Stimulated activated CD8-positive, alpha-beta memory T cell treated with anti-CD3 and anti-CD28 coated beads, Interleukin-4, amount 100 ng/mL, for 48 hours (primary cell): ENCODE measurements at places on chromosomes 6 and 20.

- DNase-seq: peak; percentile 42
Measured at GRCh38 chr6:166989427-166990032, 9.7 kb upstream of the CEP43 start.

- no peak for DNase-seq
Measured at GRCh38 chr6:146598772-146599405, at the start of gene ADGB. Gene ADGB (plus strand): TSS chr6:146598972. CDS start chr6:146599041, 69 bp downstream.

DNA sequence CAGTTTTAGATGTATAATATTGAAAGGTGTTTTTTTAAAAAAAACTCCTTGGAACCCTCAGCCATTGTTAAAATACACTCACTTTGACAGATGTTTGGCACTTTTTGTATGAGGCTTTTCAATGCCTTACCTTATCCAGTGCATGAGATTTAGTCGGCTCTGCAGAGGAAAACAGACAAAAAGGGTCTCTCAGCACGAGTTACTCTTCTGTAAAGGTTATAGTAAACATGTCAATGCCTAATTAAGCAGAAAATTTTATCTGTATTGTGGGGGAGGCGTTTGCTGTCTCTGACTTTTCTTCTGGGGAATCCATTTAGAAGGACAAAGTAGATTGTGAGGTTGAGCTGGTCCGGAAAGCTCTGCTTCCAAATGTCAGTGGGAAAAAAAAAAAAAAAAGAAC lies 278.3 kb downstream of the TSHZ2 start:
- DNase-seq: no peak

DNA sequence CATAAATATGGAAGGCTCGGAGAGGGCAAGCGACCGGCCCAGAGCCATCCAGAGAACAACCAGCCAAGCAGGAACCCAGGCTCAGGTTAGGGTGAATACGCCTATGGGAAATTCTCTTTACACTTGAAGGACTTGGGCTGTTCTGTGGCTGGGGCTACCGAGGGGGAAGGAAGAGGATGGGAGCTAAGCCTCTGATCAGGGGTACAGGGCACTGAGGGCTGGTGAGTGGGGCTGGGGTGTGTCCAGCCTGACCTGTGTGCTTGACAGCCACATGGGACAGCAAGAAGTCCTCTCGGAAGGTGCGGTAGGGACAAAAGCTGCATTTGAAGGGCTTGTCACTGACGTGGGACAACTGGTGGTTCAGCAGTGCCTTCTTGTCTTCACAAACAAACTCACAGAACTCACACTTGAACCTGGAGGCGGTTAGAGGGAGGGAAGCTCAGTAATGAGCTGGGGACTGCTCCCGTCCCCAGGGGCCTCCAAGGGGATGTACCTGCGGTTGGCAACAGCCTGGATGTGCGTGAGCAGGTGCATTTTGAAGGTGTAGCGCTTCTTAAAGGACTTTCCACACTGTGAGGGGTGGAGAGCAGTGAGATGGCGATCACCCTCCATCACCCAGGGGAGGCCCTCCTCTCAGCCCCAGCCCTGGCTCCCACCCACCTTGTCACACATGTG lies 11.9 kb downstream of the ZNF335 start:
- no peak for DNase-seq

- no peak for DNase-seq
Measured at GRCh38 chr6:11828262-11828870, 49.8 kb upstream of the ADTRP start.

GRCh38 chr6:137043710-137044365 lies 927 bp downstream of the IL20RA start:
- peak; percentile 33 for DNase-seq

DNA sequence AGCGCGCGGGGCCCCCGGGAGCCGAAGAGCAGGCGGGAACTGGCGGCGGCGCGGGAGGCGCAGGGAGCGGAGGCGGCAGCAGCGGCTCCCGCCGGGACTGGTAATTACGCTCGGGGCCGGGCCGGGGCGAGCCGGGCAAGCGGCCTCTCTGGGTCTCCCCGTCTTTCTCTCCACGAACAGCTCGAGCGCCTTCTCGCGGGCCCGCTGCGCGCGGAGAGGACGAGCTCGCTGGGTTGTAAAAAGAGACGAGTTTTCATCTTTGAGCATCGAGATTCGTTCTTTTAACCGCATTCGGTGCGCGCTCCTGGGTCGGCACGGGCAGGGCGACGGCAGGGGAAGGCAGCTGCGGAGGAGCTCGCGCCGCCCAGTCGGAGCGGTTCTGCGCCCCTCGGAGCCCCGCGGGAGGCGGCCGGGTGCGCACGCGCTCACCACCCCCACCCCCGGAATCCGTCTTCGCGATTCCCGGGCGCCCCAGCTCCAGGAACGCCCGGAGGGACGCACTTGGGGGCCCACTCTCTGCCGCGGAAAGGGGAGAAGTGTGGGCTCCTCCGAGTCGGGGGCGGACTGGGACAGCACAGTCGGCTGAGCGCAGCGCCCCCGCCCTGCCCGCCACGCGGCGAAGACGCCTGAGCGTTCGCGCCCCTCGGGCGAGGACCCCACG lies 38.0 kb downstream of the YTHDF1 start:
- DNase-seq: no peak

DNA sequence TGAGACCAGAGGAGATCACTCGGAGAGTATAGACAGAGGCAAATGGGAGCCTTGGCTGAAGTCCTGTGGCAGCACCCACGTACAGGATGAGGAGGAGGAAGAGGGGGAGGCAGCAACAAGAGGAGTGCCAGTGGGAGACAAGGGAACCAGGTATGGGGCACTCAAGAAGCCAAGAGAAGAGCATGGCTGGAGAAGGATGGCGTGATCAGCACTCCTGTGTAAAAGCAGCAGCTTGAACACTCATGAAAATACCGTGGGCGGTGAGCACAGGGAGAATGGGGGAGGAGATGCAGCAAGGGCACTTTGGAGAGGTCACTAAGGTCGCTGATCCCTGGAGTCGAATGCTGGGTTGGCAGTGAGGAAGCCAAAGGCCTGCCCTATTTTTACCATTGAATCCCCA lies 51.2 kb upstream of the PRND start:
- DNase-seq: no peak

- no peak for DNase-seq
Measured at GRCh38 chr20:43996240-43996930, 81.7 kb downstream of the TOX2 start.

GRCh38 chr6:124978451-124979293 lies 16.4 kb downstream of the RNF217 start:
- DNase-seq: no peak

DNA sequence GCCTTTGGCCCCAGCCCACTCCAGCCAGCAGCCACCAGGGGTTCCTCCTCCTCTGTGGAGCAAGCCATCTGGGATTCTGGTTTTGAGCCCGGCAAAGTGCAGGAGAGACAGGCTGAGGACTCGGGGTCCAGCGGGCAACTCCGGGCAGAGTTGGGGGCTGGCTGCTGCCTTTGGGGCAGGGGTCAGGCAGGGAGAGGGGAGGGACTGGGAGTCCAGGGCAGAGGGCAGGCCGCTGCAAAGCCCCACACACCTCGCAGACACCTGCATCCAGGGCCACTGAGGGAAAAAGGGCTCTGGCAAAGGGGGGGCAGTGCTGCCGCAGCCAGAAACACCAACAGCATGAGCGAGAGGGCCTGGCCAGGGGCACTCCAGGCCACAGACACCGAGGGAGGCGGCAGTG lies 8.8 kb downstream of the BIRC7 start:
- DNase-seq: no peak

DNA sequence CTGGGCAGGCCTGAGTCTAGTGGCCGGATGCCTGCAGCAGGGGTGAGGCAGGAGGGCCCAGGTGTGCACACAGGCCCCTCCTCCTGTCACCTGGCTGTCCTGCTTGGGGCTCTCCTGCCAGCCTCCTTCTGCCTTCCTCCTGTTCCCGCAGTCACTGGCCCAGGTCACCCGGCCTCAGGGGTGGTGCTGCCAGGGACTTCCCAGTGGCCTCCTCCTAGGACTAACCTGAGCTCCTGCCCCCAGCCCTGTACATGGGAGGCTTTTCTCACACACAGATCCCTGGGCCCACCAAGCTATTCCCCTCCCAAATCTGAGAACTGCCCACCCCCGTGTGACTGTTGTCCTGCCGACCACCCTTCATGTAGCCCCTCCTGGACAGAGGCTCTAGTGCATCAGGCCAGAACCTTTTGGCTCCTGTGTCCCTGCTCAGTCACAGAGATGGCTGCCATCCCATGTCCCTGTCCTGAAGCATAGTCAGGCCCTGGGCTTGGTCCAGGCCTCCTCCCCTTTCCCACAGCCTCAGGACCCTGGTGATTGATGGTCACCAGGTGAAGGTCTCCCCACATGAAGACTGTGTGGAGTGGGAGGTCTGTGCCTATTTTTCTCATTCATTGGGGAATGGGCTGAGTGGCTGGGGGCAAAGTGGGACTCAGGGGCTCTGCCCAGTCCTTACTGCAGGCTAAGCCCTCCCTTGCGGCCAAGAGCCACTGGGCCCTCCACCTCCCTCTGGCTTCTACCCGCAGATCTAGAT lies 1.1 kb upstream of the ULBP1 start:
- DNase-seq: no peak

- no peak for DNase-seq
Measured at GRCh38 chr6:52575502-52575892, 1.4 kb downstream of the TRAM2 start.

DNA sequence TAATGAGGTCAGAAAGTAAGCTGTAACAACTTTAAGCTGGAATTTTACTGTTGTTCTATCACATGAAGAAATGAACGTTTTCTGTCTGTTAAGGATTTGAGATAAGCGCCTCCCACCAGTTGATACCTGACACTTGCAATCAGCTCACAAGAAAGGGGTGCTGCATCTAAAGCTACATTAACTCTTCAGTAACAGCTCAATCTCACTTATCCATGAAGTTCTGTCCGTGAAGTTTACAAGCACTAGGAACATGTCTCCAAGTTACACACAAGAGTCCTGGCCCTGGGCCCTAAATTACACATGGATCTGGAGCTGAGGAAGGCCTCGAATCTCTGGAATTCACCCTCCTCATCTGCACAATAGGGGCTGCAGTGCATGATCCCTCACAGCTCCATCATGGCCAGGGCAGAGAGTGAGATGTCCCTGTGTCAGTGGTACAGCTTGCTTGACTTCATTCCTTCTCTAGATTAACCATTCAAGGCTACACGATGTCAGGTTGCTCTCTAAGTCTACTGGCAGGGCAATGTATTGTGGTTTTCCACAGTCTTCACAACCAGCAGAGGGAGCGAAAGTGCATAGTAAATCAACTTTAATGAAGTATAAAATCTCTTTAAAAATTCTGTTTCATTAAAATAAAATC lies 182.4 kb upstream of the MCHR2 start:
- DNase-seq: no peak

DNA sequence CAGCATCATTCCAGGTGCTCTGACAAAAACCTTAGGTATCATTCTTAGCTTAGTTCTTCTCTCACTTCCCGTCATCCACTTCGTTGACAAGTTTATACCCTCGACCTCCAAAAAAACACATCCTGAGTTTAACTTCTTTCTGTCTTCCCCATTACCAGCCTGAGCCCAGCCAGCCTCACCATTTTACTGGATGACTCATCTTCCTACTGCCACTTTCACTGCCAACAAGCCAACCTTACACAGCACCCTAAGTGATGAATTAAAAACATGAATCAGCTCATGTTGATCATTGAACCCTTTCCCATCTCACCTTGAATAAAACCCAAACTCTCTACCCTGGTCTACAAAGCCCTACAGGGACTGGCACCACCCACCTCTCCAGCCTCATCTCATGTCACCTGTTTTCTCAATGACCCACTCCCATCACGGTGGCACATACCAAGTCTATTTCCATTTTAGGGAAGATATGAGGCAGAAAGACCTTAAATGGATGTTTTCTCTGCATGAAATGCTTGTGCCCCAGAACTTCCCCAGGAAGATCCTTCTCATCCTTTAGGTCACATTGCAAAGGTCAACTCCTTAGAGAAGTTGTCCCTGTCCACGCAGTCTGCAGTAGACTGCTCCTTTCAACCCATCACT lies 9.9 kb upstream of the UST start:
- no peak for DNase-seq

DNA sequence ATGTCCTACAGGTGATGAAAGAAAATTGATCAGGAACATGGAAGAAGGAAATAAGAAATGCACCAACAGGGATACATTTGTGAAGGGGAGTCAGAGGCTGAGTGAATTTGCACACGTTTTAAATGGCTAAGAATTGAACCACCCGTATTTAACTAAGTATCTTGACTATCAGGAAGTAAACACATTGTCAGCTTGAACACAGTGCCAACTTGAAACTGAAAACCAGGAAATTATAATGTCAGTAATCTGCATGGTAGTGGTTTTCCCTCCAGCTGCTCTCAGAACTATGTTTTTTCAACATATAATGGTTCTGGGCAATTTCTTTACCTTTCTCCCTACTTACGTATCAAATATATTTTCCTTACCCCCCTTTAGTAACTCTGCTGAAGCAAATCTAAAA lies 366.5 kb upstream of the POU3F2 start:
- DNase-seq: no peak

GRCh38 chr6:4102687-4103244 lies 23.8 kb upstream of the FAM217A start:
- DNase-seq: no peak

DNA sequence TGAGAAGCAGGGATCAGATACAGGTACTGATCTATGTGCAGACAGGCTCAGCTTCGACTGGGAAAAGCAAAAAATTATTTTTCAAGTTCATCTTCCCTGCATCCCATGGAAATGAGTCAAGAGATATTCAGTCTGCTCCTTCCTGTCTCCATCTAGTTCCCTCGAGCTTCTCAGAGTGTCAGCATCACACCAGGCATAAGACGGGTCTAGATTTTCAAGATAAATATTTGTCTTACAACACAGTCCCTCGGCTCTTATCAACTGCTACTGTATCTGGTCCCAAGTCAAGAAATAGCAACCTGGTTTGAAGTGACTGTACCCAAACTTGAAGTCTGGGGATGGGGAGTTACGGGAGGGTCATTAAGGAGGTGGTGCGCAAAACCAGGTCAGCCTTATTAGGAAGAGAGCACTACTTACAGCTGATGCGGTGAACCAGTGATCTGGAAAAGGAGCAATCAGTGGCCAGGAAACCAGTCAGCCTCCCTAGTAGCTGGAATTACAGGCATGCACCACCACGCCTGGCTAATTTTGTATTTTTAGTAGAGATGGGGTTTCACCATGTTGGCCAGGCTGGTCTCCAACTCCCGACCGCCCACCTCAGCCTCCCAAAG lies 29.7 kb downstream of the ZMYND8 start:
- no peak for DNase-seq

GRCh38 chr6:49662892-49663261 lies 26.2 kb upstream of the RHAG start:
- no peak for DNase-seq

- no peak for DNase-seq
Measured at GRCh38 chr6:37570482-37571133, 70.9 kb upstream of the CCDC167 start.

GRCh38 chr20:19253916-19254820 lies 41.7 kb downstream of the SLC24A3 start:
- no peak for DNase-seq

DNA sequence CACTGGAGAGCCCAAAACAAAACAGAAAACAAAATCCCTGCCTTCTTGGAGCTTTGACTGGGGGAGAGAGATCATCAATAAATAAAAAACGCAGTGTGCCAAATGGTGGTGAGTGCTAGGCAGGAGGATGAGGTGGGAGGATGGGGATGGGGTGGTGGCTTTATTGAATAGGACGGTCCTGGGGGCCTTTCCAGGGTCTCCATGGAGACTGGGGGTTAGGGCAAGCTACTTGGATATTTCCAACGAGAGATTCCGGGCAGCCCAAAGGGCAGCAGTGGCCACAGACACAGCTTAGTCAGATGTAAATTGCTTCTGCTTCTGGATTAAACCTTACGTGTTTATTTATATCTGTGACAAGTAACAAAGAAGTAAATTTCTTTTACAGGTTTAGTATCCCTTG lies 700.1 kb downstream of the QKI start:
- no peak for DNase-seq

GRCh38 chr6:169990095-169991030 lies 238.9 kb downstream of the ERMARD start:
- peak; percentile 68 for DNase-seq

- peak; percentile 48 for DNase-seq
Measured at GRCh38 chr6:144559865-144560593, 274.9 kb downstream of the UTRN start.
